Fibroblast of mammary gland (primary cell): ENCODE measurements at places on chromosomes 12 and 14.

- DNase-seq: no peak
Observed at GRCh38 chr12:82619644-82620043, 67.1 kb upstream of the TMTC2 start.

- DNase-seq: peak; percentile 58
Observed at GRCh38 chr12:81759190-81760051, at the start of gene PPFIA2. TSS of gene PPFIA2 (minus strand) at chr12:81759350.

DNA sequence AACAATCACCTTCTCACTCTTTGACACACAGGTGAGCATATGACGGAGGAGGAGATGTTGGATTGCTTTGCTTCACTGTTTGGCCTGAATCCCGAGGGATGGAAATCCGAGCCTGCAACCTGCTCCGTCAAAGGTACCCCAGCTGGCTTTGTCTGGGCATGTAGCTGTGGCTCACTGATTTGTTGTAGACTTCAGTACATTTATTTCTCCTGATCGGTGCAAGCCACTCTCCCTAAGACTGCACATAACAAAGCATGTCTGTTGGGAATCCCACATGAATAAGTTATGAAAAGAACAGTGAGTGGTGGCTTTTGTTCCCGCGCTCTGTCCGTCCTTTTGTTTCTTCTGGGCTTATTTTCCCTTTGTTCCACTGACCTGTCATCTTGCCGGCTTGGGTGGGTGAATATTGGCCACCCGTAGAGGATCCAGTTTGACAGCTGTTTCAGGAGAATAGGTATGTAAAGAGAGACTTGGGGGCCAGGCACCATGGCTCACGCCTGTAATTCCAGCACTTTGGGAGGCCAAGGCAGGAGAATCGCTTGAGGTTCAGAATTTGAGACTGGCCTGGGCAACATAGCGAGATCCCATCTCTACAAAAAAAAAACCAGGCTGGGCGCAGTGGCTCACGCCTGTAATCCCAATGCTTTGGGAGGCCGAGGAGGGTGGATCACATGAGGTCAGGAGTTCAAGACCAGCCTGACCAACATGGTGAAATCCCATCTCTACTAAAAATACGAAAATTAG, 20.0 kb upstream of the BCL7A start:
- DNase-seq: no peak

- DNase-seq: no peak
Observed at GRCh38 chr12:45779936-45780335, 50.4 kb downstream of the ARID2 start.

- DNase-seq: no peak
Observed at GRCh38 chr12:85191-85666, 18.7 kb downstream of the IQSEC3 start.
